Chondrocyte (in vitro differentiated cells): ENCODE measurements at places on chromosomes 4 and X. TPM values are rescaled to one million over a fixed set of nuclear protein-coding genes. Genes with fewer than 3 reads are reported as not detected.
A peak's percentile ranks its signal among the peaks of the same experiment; 100 is the strongest.

The KLHL4 gene
- total RNA-seq = 2.0 to 2.6 TPM (median 2.0 TPM) in 3 replicates

The ATRX gene
- total RNA-seq = 81.9 to 186 TPM (median 94.7 TPM) in 3 replicates

The XAGE3 gene
- not detected in 3 replicates for total RNA-seq

The GABRA4 gene
- total RNA-seq = not detected in 3 replicates

The RAB40A gene
- 0.41 to 0.56 TPM (median 0.45 TPM) in 3 replicates for total RNA-seq

The WDR44 gene
- total RNA-seq = 19.3 to 37.7 TPM (median 20.2 TPM) in 3 replicates

The SPACA5 gene
- total RNA-seq = not detected in 3 replicates

The IL1RAPL1 gene
- total RNA-seq = not detected in 3 replicates

The PPARGC1A gene
- total RNA-seq = 2.1 to 6.6 TPM (median 2.2 TPM) in 3 replicates

The SMC1A gene
- 42.8 to 69.5 TPM (median 44.4 TPM) in 3 replicates for total RNA-seq

The OTUD6A gene
- total RNA-seq = not detected in 3 replicates

The TNIP3 gene
- total RNA-seq = 0.31 TPM in 1 of 3 replicates, not detected in the others

DNA sequence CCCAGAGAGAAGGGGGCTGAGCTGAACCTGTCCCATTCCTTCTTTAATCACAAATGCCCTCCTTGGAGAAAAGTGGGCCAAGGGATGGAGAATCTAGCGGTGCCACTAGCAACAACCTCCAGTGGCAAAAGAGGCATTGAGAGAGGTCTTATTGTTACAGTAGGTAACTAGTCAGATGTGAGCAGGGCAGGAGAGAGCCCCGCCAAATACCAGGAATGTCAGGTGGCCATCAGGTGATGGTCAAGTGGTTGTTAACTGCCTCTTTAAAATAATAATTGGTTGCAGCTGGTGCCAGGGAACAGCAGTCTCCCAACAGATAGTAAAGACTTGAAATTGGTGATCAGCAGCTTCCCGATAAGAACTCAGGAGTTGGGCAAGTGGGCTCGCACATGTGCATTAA lies 116.1 kb downstream of the EVC2 start:
- no peak for DNase-seq

GRCh38 chrX:39309721-39310152 lies 508.5 kb downstream of the MID1IP1 start:
- no peak for DNase-seq

GRCh38 chrX:120090208-120090607 lies 12.7 kb upstream of the RHOXF2B start:
- DNase-seq = no peak

GRCh38 chr4:122360754-122361153 lies 18.1 kb upstream of the ADAD1 start:
- DNase-seq = no peak

DNA sequence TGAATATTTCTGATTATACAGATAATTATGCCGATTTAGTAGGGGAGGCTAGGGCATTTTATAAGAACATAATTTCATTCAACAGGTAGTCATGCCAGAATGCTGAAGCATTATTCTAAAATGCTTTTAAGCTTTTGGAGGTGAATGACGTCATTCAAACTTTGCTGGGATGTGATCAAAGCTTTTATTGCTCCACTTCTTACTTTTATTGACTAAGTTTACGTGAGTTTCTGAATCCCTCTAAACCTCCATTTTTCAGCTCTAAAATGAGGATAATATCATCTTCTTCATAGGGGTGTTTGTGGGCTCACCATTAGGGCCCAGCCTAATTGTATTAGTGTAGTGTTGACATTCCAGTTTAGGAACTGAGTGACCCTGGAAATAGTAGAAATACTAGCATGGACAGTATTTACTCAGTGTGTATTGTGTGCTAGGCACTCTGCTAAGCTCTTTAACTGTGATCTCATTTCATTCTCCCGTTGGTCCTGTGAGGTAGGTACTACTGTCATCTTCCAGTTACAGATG lies 3.0 kb downstream of the WWC2 start:
- no peak for DNase-seq

GRCh38 chr4:61427818-61428495 lies 227.8 kb downstream of the ADGRL3 start:
- no peak for DNase-seq

- DNase-seq = peak; percentile 85
Observed at GRCh38 chrX:150361777-150362351, 1.3 kb upstream of the MAMLD1 start.

DNA sequence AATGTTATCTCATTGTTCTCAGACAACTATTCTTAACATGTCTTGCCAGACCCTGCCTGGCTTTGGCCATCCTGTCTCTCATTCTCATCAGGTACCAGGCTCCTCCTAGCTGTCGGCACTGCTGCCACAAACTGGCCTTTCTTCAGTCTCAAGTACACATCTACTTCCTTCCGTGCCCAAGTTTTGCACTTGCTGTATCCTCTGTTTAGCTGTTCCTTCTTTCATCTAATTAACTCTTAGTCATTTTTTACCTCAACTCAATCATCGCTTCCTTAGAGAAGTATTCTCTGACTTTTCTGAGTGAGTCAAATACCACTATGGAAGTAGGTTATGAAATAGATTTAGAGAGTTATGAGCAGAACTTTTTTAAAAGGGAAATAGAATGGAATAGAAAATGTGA lies 19.7 kb downstream of the CXCL3 start:
- DNase-seq = no peak

GRCh38 chrX:152428596-152428995 lies 22.5 kb downstream of the GABRA3 start:
- DNase-seq = no peak

DNA sequence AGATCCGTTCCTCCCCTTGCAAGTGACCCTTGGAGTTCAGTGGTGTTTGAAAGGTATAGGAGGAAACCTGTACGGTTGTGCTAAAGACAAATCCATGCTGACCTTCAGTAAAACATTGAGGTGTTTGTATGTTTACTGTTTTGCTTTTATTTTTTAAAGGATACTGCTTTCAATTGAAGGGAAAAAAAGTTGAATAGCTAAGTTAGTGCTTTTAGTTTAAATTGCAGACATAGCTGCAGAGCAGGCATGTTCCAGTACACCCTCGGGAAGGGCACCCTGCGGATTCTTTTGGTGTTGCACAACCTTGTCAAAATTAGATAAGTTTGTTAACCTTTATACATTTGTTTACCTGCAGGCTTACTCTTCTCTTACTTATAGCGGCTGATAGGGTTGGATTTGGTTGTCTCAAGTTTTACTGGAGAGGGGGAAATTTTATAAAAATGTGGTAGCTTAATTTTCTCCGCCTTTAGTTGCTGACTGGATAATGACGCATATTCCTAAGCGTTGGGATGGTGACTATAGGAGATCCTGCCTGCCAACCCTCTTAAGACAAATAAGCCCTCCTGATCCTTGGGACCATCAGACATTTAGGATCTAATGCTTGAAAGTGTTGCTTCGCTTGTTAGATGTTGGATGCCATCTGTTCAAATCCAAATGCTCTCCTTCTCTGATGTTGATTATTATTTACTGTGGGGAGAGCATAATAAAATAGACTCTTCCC lies 2.0 kb downstream of the RAPGEF2 start:
- no peak for DNase-seq

- DNase-seq = no peak
Observed at GRCh38 chrX:64195862-64196261, 9.6 kb downstream of the AMER1 start.

GRCh38 chr4:16083241-16084191 lies at the start of gene PROM1:
Gene PROM1 (minus strand): TSS chr4:16084023. CDS start chr4:16075906, 8,117 bp downstream.
- DNase-seq = no peak

- no peak for DNase-seq
Observed at GRCh38 chr4:142402900-142403299, 443.2 kb downstream of the INPP4B start.

DNA sequence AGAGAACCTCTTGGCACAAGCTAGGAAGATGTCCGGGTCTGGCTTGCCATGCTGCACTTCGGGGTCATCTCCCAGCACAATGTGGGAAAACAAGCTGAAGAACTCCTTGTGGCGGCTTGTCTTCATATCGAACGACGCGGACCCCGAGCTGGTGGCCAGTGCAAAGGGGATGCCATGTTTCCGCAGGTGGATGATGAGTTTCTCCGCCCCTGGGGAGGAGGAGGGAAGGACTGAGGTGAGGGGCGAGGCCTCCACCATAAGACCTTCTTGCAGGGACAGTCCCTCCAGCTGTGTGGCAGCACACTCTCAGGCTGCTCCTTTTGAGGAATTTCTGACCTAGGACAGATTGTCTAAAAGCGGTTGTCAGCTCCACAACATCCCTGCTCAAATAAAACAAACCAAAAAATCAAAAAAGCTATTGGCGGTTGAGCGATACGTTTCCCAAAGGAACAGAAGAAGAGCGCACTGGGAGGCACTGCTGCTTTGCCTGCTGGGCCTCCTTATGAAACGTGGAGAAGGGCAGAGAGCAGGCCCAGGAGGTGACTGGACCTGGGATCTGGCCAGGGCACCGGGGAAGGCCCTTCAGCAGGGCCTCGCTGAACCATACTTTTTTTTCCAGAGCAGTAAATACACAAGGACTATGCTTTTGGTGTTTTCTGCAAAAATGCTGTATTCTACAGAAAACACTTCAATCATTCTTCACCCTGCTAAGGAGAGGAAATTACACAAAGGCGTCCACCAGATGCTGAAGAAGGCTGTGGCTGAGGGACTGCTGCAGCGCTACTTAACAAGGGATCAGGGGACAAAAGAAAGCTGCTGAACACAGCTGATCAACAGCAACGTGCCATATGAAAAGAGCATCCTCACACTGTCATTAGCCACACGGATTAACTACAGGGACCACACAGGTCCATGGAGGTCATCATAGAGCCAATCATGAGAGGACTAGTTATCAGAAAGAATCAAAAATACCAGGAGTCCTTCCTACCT lies 70.0 kb upstream of the STS start:
- DNase-seq = no peak

- no peak for DNase-seq
Observed at GRCh38 chr4:47128991-47129390, 97.6 kb downstream of the GABRB1 start.

- DNase-seq = no peak
Observed at GRCh38 chr4:25347971-25348370, 29.1 kb upstream of the ANAPC4 start.

DNA sequence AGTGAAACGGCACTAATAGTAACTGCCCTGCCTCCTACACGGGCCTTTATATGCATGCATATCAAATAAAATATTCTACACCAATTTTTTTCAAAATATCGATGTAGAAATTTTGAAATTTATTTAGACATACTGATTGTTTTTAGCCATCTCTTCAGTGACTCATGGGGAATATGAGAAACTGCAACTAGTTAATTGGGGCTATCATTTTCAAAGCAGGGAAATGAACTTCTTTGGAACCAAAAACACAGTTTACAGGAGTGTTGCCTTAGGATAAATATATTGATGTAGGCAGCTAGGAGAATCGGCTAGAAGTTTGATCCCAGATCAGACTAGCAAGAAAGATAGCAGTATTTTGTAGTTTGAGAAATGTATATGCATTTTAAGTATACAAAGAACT lies 1010.8 kb upstream of the AGA start:
- no peak for DNase-seq

GRCh38 chr4:107319386-107319785 lies 283.3 kb upstream of the DKK2 start:
- no peak for DNase-seq

DNA sequence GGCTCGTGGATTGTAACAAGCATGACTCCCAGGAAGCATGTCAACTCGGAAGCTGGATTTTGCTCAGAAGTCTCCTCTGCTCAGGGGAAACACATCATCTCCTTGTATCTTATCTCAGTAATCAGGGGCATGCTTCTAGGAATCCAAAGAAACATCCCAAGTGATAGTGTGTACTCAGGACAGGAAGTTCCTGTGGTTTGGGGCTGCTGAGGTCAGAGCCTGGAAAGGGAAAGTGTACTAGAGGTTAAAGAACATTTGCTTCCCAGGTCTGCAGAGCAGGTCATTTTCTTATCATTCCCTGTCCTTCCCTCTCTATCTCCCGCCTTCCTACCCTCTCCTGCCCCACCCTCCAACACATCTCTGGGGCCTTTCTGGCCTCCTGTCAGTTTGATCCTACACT lies 38.8 kb downstream of the SLC34A2 start:
- DNase-seq = no peak
